ENCODE measurements at places on chromosomes 11 and 22.

GRCh38 chr11:75677909-75678308 lies 9.1 kb upstream of the MAP6 start:
- no peak for DNase-seq

GRCh38 chr11:105054723-105055493 lies 9.8 kb upstream of the CARD16 start:
- no peak for DNase-seq

GRCh38 chr11:25272214-25272613 lies 775.4 kb downstream of the LUZP2 start:
- DNase-seq: no peak

- peak; percentile 31 for DNase-seq
Measured at GRCh38 chr22:39135092-39135896, 17.2 kb downstream of the CBX7 start.

- DNase-seq: no peak
Measured at GRCh38 chr11:84146826-84147225, 860.7 kb upstream of the CCDC90B start.

DNA sequence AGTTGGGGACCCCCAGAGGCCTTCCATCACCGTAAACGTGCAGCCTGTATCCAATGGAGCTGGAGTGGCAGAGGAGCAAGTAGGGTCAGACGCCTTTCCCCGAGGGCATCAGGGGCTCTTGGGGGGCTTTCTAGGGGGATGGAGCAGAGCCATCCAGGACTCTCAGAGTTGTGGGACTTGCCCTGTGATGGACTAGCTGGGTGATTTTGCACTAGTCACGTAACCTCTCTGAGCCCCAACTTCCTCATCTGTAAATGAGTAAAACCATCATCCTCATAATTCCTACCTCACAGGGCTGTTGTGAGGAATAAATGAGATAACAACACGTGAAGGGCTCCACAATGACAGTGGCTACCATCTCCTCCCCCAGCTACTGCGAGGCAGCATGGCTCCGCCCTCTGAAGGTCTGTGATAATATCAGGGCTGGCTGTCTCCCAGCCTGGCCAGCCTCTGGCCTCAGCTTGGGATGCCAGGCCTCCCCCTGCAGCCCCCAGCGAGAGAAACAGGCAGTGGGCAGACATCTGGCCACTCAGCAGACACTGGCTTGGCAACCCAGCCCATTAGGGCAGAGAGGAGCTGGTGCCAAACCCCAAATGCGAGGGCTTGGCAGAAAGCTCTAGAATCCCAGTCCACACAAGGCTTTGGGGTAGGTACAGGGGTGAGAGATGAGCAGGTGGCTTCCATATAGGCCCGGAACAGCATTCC lies 6.7 kb downstream of the USP2 start:
- no peak for DNase-seq

DNA sequence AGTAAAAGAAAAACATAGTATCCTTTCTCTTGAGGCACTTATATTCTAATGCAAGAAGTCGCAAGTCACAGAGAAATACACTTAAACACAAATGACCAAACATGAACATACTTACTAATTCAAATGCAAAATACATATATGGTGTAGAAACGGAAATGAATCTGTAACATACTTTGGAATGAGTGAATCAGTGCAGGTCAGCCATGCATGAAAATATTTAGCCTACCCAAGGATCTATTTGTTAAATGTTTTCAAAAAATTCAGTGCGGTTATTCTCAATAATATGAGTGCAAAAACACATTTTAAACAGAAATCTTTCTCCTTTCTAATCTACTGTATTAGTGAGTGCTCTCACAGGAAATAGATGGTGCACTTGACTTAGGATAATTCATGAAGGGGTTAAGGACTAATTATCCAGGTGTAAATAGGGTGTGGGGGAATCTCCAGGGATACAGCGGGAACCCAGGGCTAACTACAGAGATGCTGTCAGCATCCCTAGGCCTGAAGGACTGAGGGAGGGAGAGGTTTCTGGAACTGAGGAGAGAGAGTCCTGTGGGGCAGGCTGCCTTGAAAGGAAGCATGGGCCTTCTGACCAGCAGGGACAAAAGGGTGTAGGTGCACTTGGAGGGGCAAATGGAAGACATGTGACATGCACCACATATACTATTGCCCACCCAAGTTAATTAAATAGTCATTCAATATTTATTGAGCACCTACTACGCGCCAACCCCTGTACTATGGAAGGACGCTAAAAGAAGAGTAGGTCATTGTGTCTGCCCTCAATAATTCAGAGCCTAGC lies 139.2 kb downstream of the MAML2 start:
- no peak for DNase-seq

DNA sequence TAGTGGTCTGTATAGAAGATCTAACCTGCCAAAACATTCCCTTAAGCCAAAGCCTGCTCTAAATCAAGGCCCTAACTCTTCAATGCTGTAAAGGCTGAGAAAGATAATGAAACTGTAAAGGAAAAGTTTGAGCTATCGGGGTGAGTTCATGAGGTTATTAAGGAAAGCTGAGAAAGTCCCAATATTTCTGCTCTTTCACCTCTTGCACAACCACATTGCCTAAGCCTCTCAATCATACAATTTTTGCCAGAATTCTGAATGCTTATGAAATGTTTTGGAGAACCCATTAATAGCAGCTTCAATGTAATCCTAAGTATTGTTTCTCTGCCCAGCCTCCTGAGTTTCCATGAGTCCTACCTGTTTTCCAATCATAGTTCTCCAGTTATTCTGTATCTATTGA lies 373.2 kb downstream of the LUZP2 start:
- no peak for DNase-seq

DNA sequence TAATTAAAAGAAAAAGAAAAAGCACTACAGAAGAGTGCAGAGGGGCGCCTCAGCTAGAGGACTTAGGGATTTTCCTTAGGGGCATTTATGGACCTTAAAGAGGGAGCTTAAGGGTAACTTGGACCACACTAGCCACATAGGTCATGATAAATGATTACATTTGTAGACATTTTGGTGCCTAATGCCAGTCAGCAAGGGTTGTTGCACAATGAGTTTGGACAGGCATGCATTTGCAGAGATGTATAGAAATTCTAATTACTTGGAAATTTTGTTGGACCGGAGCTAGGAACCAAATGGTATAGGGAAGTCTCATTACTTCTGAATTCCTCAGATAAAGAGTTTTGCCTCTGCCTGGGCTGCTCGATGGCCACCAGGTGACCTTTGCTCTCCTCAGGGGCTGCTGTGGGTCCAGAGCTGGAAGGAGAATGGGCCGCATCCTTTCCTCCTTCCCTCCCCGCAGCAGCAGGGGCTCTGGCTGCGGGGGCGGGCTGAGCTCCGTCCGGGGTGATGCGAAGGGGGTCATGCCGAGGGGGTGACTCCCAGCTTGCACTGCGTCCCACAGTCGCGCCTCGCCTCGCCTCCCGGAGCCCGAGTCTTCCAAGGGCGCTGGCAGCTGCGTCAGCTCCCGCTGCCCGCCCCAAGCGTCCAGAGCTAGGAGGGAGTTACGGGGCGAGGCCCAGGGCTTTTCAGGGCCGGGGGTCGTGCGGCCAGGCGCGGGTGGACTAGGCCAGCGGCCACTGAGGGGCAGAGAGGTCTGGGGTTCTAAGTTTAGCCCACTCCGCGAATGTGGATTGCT lies 20.3 kb upstream of the MALAT1 start:
- peak; percentile 61 for DNase-seq

- DNase-seq: peak; percentile 62
Measured at GRCh38 chr11:22792497-22792896, 37.1 kb downstream of the SVIP start.

DNA sequence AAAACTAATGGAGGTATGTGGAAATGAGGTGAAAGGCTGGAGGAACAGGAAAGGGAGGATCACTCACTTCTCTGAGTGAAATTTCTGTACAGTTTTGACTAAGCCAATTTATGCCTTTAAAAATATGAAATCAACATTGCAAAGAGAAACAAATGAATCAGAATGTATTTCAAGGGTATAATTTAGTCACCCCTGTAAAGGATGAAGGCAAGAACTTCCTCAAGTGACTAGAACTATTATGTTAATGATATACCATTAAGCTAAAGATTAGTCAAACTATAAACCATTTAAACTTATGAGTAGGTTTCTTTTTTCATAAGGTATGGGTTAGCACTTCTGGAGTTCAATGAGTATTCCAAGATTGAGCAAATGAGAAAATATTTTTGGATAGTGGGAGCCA lies 184.5 kb upstream of the CHORDC1 start:
- no peak for DNase-seq

- DNase-seq: no peak
Measured at GRCh38 chr22:41394012-41394356, 12.2 kb downstream of the TEF start.
